HT-29 (cell line): ENCODE measurements at places on chromosomes 6 and 20. TPM values are rescaled to one million over a fixed set of nuclear protein-coding genes. Genes with fewer than 3 reads are reported as not detected.

GRCh38 chr20:18719426-18719825, 94.2 kb upstream of the SCP2D1 start:
- no peak for DNase-seq

GRCh38 chr20:32496811-32497533, 88.2 kb downstream of the NOL4L start:
- DNase-seq, result no peak

DNA sequence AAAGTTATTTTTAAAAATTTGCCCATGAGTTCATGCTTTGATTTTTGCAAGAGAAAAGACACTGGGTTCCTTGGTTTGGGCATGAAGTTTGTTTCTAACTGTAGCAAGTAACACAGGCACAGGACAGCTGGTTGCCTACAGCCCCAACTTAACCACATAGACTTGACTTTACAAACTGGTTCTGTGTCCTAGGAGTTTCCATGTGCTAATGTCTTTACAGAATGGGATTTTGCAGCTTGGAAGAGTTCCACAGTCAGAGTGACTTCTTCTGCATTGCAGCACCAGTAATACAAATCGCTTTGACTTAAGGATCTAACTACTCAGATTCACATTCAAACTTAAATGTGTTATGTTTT, 44.3 kb downstream of the OR2B2 start:
- peak; percentile 74 for DNase-seq

DNA sequence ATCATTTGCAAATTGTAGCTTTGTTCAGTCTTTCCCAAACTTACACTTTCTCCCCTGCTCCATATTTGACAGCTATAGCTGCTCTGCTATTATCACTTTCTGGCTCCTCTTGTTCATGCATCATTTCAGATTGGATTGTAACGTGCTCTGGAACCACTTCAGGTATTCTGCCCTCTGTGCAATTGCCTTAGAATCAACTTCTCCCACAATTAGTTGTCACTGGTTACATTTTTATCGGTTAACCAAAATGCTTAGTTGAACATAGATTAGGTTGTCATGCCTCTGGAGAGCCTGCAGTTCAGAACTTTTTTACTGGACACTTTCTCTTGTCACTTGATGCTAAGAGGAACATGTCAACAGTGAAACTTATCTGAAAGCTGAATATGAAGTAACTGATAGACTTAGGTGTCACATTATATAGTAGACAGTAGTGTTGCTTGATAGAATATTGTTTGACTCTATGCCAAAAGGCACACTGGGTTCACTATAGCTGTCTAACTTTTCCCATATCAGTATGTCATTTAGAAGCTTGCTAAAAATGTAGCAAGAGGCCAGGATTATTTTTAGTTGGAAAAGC, 127.7 kb upstream of the PTPRK start:
- no peak for DNase-seq

DNA sequence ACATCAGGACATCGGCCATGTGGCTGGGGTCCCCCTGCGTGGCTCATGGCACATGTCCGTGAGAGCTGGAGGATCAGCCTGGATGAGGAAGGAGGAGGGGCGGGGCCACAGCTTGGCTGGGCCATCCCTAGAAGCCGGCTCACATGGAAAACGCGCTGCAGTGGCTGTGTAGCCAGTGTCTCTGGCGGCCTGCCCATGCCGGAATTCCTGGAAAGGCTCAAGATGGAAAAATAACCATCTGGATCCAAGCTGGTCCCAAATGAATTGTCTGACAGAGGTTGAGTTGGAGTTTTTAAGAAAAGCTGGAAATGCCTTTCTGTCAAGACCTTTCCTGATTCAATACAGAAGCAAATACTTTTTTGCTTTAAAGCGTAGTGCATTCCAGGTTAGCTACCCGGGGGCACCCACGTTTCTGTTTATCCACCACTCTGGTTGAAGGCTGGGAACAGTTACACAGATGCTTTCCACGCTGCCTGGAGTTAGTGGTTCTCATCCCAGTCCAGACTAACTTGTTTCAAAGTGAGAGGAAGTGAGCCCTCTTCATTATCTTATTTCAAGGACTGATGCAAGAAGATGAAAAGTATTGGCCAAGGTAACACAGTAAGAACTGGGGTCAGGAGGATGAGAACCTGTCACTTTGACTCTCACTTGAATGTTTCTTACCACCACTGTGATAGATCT, 99.0 kb downstream of the GMPR start:
- DNase-seq, result no peak

DNA sequence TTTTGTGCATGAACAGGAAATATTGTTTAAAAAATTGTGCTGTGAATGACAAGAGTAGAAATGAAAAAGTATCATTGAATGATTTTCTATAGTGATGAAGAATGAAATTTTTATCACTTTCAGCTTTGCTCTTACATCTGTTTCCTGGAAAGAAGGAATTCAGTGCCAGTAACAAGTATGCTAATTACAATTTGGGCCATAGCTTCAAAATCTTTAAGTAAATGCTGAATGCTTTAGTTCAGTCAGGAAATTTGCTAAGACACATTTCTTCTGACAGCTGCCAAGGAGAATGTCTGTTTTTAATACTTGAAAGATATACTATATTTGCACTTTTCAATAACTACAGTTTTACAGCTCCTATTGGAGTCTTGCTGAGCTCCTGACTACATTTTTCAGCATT, 203.7 kb upstream of the RSPO3 start:
- no peak for DNase-seq

DNA sequence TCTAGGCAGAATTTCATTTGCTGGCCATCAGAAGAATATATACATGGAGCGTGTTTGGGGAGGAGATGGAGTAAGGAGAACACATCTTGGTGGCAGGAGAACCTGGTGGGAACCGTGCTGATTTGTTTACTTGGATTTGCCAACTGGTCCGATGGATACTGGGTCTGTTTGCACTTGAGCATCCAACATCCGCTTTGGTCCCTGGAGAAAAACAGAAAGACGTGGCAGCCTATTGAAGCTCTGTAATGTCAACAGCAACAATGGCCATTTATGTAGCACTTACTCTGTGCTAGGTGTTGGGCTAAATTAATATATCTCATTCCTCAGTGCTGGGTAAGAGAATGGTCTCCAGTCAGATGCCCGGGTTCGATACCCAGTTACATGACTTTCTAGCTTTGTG, 125.6 kb downstream of the BCAS1 start:
- DNase-seq, result no peak

- DNase-seq, result no peak
Measured at GRCh38 chr6:130600880-130601341, 226.3 kb upstream of the SMLR1 start.

GRCh38 chr20:10339609-10340008, 94.4 kb downstream of the MKKS start:
- DNase-seq, result no peak

DNA sequence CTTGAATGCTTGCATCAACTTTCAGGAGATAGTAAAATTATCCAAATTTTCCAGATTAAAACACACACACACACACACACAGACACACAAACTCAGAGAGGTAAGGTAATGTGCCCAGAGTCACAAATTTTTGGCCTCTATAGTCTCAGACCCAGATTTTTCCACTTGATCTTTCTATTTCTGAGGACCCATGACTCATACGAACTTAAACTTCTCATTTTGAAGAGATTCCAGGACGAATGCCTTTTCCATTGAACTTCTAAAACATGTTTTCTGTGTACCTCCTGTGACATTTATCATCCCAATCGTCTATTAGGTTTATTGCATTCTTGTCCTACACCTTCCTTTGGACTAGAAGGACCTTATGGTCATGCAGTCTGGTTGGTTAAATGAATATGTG, 172.9 kb upstream of the COL21A1 start:
- DNase-seq, result no peak

DNA sequence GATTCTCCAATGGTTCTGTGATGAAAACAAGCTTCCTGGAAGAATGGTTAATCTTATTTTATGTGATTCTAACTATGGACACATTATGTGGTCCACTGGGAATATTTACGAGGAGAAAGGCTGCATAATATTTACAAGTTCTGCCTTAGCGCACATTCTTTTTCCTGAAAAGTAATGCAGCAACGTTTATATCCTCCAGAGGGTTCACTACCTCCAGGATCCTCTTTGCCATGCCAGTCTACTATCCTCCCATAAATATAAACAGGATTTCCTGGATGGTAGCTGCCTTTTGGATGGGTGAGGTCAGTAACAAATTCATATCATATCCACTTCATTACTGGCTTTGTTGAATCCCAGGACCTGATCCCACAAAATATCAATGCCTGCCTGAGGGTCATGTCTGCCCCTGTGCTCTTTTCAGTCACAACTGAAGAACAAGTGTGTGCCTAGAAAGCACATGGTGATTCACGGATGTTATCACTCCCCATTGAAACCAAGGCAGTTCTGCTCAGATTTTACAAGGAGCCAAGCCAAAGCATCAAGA, 30.4 kb downstream of the ADGRF5 start:
- peak; percentile 24 for DNase-seq

GRCh38 chr6:156021746-156022396, 566.2 kb upstream of the NOX3 start:
- DNase-seq, result no peak

- peak; percentile 91 for DNase-seq
Measured at GRCh38 chr6:31546339-31546957, at the start of gene ATP6V1G2. Gene ATP6V1G2 (minus strand): TSS chr6:31546608. CDS start chr6:31546559, 49 bp downstream.

GRCh38 chr6:106825156-106825555, 149.4 kb downstream of the CD24 start:
- DNase-seq, result no peak

The POPDC3 gene
- total RNA-seq, result not detected in 2 replicates

The PCMTD2 gene
- 41.4 and 52.0 TPM in 2 replicates for total RNA-seq

The C6orf58 gene
- not detected in 2 replicates for total RNA-seq

The TRIM40 gene
- not detected in 2 replicates for total RNA-seq

The ADGRF5 gene
- total RNA-seq, result 0.05 TPM in 1 of 2 replicates, not detected in the other

The CLIC5 gene
- 4.0 and 7.4 TPM in 2 replicates for total RNA-seq

The PHF1 gene
- total RNA-seq, result 30.8 and 35.5 TPM in 2 replicates
